NCI-H524 treated with DMSO at 0.1 percent for 48 hours (cell line): ENCODE measurements at places on chromosomes 7 and 10.

GRCh38 chr10:77498210-77498609 lies 139.4 kb downstream of the KCNMA1 start:
- DNase-seq = no peak

- DNase-seq = no peak
Measured at GRCh38 chr7:67841896-67842295, 845.3 kb downstream of the TYW1 start.

DNA sequence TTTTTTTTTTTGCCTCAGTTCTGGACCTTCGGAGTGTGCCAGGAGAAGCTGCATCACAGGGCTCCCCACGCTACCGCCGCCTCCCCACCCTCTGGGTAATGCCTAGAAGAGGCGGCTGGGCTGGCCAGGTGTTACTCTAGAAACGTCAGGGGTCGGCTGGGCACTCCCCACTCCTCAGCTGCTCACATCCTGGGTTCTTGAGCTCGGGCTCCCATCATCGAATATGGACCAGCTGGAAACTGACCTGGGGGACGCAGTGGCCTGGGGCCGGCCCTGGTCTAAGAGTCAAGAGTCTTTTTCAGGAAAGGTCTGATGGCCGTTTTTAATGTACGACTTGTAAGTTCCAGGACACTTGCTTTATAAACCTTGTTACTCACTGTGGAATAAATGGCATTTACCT lies 326.5 kb downstream of the WDR37 start:
- DNase-seq = no peak

- no peak for DNase-seq
Measured at GRCh38 chr10:4383651-4384098, 442.3 kb upstream of the AKR1E2 start.

GRCh38 chr7:132767378-132767777 lies 191.1 kb upstream of the PLXNA4 start:
- DNase-seq = no peak

DNA sequence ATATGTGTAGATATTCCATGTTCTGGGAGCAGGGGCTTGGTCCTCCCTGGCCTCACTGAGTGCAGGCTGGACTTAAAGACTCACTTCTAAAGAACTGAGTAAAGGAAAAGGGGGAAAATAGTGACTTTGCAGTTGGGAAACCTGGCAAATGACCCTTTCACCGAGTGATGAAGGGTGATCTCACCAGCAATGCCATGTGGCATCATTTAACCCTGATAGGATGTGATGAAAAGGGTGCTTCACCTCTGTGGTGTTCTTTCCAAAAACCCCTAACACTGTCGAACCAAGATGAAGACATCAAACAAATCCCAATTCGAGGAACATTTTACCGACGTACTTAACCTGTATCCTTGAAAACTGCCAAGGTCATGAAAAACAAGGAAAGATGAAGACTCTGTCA lies 71.9 kb downstream of the AOAH start:
- no peak for DNase-seq

- no peak for DNase-seq
Measured at GRCh38 chr7:3089493-3089892, 45.8 kb upstream of the CARD11 start.

GRCh38 chr10:96512524-96513304 lies 1.0 kb downstream of the TLL2 start:
- no peak for DNase-seq

- DNase-seq = no peak
Measured at GRCh38 chr7:101319401-101319800, 2.2 kb downstream of the IFT22 start.

GRCh38 chr10:109894516-109894915 lies 28.8 kb downstream of the XPNPEP1 start:
- DNase-seq = no peak

- no peak for DNase-seq
Measured at GRCh38 chr10:119206603-119207365, 587 bp upstream of the GRK5 start.

DNA sequence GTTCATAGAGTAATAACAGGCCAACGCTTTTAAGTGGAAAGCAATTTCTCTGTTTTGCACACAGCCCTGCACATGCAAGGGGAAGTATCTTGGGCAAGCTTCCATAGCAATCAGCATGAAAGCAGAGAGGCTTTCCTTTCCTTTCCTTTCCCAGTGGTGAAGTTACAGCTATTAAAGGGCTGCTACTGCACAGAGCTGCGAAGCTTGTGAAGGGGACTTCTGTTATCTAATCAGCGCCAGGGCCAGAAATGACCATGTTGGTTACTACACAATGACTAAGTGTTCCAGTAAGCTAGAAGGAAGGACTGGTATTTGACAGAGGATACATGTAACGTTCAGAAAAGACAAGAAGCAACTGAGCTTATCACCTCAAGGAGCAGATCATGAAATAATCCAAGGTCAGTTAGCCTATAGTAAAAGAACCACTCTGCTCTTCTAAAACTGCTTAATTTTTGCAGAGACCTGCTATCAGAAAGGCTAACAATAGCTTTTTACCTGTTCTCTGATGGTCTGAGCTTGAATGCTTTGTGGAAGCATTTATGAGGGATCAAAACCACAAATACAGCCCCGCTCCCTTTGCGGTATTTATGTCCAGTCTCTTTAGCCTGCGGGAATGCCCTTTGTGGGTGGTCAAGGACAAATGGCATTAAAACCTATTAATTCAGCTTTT lies 45.9 kb downstream of the SGMS1 start:
- DNase-seq = no peak

GRCh38 chr10:14583252-14583651 lies 191.4 kb downstream of the FAM107B start:
- DNase-seq = no peak

- peak; percentile 7 for DNase-seq
Measured at GRCh38 chr7:131859147-131859821, 302.9 kb upstream of the PODXL start.

DNA sequence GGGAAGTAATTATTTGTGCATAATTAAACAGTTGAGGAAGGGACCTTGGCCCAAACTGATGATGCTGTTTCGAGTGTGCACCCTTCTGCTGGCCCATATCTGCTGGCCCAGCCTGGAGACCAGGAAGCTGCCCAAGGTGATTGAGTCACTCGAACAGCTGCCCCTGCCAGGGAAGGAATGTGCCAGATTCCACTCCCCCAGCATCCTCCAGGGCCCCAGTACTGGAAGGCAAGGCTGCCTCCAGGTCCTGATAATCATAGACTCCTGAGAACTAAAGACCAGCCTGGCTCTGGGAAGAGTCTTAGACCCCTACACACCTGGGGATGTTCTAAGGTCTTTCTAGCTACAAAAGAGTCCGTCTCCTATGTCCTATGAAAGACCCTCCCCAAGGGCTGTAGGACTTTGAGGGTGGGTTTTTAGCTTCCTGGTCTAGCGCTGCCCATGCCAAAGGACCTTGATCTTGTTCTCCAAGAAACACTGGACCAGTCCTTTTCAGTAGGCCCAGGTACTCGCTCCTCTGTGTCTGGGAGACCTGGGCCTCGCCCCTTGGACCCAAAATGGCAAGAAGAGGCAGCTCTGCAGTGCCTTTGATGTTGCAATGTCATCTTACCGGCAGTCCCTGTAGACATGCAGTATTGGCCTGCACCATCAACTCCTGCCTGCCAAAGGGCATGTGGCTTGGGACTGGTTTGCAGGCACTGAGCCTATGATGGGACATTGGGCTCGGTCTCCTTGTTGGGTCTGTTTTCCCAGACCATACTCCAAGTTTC lies 103.2 kb upstream of the GPR26 start:
- no peak for DNase-seq

- DNase-seq = no peak
Measured at GRCh38 chr10:32169556-32169955, 113.3 kb upstream of the KIF5B start.

DNA sequence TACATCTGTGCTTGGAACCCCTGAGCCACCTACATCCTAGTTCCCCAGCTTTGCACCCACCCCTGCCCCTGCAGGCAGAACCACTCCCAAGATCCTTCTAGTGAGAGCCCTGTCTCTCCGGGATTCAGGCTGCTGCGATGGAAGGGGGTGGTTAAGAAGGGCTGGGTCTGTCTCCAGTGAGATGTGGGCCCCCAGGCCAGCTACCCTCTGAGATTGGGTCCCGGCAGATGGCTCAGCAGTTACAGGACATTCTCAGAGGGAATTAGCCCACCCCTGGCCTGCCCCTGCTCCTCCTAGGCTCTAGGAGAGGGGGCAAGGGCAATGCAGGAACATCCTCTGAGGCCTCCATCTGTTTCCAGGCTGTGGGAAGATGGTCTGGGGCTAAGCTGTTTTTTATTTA lies 27.7 kb downstream of the SLC29A3 start:
- peak; percentile 44 for DNase-seq
